Osteoblast (primary cell): ENCODE measurements at places on chromosomes 6 and 20. TPM values are rescaled to one million over a fixed set of nuclear protein-coding genes. Genes with fewer than 3 reads are reported as not detected.

- no peak for DNase-seq
Observed at GRCh38 chr20:24136659-24137246, 148.2 kb upstream of the GGTLC1 start.

DNA sequence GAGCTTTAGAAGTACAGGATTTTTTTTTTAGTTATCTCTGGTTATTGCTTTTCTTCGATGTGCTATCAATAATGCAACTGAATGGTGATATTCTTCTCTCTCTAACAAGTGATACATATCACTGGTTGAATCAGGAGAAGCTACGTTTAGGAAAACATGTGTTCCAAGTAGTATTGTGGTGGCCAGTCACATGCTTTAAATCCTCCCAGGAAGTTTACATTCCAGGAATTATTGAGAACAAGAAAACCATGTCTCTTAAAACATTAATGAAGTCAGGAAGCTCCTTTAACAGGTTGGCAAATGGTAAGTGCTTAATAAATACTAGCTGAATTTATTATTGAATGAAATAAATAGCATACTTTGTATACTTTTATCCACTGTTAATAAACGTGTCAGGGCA is 371.1 kb downstream of the BCKDHB start:
- no peak for DNase-seq

GRCh38 chr6:163438940-163439335 is 24.4 kb downstream of the QKI start:
- DNase-seq, result no peak

The ZNF335 gene
- 18.3 and 20.3 TPM in 2 replicates for total RNA-seq

The EEF1A2 gene
- total RNA-seq, result not detected in 2 replicates
